ENCODE measurements at places on chromosomes 12 and 14. TPM values are rescaled to one million over a fixed set of nuclear protein-coding genes. Genes with fewer than 3 reads are reported as not detected.

RFLNA gene
- total RNA-seq: 0.83 TPM

SOAT2 gene
- 0.41 TPM for total RNA-seq

GRCh38 chr12:104478396-104479122 lies 21.8 kb downstream of the CHST11 start:
- DNase-seq: no peak

DNA sequence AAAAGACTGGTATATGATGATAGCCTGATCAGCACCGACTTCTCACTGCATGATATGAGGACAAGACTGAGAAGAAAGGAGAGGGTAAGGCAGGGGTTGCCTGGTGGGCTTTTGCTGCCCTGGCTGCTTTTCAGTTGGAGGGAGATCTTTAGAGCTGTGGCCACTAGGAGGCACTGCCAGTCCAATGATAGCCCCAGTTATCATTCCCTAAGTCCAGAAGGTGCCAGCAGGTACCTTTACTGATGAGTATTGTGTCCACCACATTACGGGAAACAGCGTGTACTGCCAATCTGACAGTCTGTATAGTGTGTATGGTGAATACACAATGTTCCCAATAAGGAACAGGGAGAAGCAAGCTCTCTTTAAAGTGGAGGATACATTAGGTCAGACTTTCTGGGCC lies 55.8 kb upstream of the CCDC175 start:
- DNase-seq: no peak

DNA sequence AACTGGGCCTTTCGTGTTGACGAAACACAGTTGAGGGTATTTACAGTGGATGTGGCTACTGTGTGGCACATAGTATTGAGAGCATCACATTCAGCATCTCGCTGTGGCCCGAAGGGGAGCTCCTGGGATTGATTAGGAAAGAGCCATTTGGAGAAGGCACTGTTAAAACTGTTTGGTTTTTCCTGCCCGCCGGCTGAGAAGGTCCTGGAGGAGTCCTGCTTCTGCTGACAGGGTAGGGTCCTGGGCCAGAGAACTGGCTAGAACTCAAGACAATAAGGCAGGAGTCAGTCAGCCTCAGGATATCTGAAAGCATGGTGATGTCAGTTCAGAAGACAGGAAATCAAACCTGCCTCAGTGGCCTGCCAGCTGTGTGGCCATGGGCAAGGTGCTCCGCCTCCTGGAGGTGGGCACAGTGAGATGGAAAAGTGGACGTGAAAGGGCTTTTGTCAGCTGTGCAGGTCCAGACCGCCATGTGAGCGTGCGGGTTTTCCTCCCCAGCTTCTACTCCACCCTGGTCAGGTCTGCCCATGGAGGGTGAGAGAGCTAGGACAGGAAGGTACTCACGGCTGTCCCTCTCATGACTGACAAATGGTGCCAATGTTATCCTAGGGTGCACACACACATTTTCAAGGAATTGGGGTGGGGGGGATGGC lies 92.3 kb downstream of the NTF3 start:
- DNase-seq: no peak

GRCh38 chr14:76467711-76468155 lies 91.8 kb downstream of the ESRRB start:
- no peak for DNase-seq

Data from sigmoid colon (tissue), 7 donors.